COR-L47 (cell line): ENCODE measurements at places on chromosomes 7 and 10.

- DNase-seq: no peak
These were observed 156.1 kb downstream of the WDR11 start for GRCh38 chr10:121007264-121007663.

DNA sequence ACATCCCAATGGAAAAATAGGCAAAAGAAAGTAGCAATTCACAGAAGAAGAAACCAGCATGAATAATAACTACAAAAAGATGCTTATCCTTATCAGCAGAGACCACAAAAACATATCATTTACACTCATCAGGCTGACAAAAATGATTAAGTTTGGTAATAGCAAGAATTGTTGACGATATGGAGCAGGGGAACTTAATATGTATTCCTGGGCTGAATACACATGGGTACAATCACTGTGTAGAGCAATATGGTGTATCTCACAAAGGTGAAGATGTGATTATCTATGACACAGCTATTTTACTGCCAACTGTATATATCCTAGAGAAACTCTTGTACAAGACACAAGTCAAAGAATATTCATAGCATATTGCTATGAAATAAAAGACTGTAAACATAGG, 141.8 kb upstream of the NOBOX start:
- DNase-seq: no peak

GRCh38 chr10:96656839-96657238, 63.5 kb downstream of the PIK3AP1 start:
- DNase-seq: no peak

GRCh38 chr7:44982535-44982923, 3.7 kb upstream of the MYO1G start:
- no peak for DNase-seq

GRCh38 chr7:74033372-74034311, 5.7 kb downstream of the ELN start:
- DNase-seq: peak; percentile 16

- DNase-seq: peak; percentile 81
These were observed 1291.5 kb downstream of the TYW1 start for GRCh38 chr7:68288144-68288593.

DNA sequence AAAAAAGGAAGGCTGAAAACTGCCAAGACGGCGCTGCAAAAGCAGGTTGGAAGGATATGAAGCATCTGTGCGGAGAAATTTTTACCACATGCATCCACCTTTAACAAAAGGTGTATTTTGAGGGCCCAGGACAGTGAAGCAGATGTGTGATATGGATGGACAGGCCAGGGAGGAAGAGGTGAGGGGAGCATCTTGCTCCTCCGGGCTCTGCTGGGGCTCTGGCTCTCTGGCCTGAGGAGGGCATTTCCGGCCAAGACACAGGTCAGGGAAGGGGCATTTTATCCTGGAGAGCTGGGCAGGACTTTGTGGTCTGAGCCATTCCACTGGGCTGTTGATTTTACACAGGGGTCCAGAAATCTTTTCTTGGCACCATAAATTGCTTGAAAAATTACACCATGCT, 175.1 kb downstream of the ZMYND11 start:
- no peak for DNase-seq

- no peak for DNase-seq
These were observed 37.4 kb upstream of the RSU1 start for GRCh38 chr10:16854623-16855022.

- no peak for DNase-seq
These were observed 158.5 kb downstream of the LHFPL3 start for GRCh38 chr7:104486931-104487330.

GRCh38 chr10:23540401-23541030, 101.6 kb downstream of the OTUD1 start:
- no peak for DNase-seq

GRCh38 chr7:49321843-49322242, 397.5 kb downstream of the CDC14C start:
- no peak for DNase-seq

GRCh38 chr7:144255471-144255897, 9.1 kb downstream of the OR2A7 start:
- DNase-seq: no peak

DNA sequence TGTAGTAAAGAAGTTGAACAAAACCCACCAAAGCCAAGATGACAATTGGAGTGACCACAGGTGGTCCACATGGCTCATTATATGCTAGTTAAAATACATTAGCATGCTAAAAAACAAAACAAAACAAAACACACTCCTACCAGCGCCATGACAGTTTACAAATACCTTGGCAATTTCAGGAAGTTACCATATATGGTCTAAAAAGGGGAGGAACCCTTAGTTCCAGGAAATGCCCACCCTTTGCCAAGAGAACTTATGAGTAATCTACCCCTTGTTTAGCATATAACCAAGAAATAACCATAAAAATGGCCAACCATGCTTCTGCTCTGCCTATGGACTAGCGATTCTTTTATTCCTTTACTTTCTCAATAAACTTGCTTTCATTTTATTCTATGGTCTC, 979.1 kb upstream of the POT1 start:
- no peak for DNase-seq

- no peak for DNase-seq
These were observed 36.2 kb downstream of the GOT1 start for GRCh38 chr10:99394256-99394655.

DNA sequence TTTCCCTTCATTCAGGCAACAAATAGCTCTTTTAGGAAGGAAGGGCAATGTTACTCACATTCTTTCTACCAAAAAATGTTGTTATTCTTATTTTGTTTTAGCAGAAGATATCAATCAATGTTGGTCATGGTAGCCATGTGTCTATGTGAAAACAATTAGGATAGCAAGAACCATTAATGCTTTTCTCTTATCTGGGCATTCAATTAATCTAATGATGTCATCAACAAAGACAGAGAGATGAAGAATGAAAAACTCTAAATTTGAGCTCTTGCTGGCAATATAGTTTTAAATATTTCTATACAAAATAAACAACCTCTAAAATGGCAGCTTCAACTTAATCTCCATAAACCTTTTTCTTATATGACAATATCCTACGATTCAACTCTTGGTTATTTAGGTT, 353.7 kb upstream of the ANKRD30A start:
- DNase-seq: no peak

DNA sequence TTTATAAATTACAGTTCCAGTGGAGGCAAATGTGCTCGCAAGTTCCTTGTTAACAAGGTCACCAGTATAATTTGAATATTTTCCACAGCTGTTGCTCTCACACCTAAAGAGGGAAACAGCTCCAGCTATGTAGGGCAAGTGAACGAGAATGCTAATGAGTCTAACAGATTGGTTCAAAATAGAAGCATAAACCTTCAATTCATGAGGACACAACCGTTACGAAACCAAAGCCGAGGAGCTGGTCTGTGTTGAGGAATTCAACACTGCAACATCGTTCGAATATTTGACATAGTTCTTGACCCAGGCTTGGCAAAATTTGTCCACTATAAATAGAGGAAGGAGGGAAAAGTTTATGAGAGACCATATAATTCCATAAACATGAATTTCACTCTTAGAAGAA, 161.3 kb downstream of the KLF6 start:
- DNase-seq: no peak

DNA sequence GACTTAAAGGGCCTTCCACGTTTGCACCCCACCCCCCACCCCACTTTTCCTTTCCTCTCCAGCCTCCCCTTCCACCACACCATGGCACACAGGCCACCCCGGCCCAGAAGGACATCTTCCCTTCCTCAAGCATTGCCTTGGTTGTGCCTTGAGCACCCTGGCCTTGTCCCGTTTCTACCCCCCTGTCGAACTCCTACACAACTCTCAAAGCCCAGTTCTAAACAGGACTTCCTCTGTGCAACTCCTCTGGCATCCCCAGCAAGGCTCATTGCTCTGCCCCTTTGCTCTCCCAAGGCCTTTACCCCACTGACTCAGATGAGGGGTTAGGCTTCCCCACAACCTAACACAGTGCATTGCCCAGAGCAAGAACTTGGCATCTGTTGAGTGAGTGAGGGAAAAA, 136.1 kb downstream of the HERPUD2 start:
- DNase-seq: no peak

- no peak for DNase-seq
These were observed 7.0 kb downstream of the PRF1 start for GRCh38 chr10:70595566-70596016.

DNA sequence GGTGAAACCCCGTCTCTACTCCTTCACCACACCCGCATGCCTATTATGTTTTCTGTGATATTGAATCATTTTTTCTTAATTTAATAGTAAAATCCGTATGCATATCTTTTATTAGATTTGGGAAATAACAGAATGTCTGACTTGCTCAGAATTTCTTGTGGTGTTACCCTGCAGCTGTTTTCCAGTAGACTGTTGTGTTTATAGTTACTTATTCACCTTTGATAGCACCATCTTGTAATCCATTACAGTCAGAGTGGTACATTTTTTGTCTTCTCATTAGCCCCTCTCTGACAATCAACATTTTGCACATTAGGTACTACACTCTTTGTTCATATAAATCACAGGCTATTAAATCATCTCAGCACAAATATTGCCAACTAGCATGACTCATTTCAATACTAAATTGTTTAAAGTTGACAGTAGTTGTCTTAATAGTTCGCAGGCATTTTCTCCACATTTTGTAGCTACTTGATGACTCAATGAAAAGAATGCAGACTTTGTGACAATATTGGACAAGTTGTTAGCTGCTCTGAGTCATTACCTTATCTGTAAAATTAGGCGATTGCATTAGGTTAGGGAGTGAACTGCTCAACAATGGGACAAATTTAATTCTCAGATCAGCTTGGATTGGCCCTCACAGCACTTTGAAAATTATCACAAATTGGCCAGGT, 17.8 kb upstream of the SLC16A12 start:
- no peak for DNase-seq

DNA sequence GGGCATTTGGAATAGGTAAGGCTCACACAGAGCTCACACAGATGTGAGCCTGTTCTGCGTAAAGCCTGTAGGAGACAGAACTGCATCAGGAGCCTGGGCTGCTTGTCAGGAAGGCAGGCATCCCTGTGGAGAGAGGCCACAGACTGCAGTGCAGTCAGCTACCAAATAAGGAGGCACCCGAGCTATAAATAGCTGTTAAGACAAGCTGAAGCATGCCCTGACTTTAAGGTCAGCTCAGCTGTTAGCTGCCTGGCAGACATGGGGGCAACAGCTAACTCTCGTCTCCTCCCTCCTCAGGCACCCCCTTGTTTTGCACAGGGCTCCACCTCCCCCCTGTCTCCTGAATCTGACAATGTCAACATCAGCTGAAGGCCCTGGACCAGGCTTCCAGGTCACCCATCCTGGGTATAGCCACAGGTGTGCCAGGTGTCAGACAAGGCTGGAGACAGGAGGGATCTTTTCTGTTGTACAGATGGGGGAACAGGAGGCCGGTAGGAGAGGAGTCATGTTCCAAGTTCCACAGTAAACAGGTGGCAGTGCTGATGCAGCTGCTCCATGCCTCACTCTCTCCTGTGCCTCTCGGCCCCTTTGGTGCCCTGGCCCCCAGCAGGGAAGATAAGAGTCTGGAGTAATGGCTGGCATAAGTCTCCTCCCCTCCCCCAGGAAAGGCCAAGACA, 27.6 kb upstream of the MKRN1 start:
- peak; percentile 96 for DNase-seq

- no peak for DNase-seq
These were observed 21.9 kb upstream of the VSIR start for GRCh38 chr10:71795248-71795647.

DNA sequence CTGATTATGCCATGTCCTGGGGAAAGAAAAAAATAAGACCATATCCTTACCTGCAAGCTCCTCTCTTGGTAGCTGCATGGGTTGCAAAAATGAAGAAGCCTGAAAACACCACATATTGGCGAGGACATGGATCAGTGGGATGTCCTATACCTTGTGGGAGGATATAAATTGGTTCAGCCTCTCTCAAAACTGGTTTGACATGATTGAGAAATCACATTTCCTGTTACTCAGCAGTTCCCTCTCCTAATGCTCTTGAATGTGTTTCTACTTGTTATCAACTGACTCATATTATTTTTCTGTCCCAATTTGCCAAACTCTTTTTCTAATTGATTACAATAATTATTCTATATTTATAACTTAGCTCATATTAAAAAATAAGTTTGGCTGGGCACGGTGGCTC, 380.2 kb downstream of the EXOC4 start:
- no peak for DNase-seq

DNA sequence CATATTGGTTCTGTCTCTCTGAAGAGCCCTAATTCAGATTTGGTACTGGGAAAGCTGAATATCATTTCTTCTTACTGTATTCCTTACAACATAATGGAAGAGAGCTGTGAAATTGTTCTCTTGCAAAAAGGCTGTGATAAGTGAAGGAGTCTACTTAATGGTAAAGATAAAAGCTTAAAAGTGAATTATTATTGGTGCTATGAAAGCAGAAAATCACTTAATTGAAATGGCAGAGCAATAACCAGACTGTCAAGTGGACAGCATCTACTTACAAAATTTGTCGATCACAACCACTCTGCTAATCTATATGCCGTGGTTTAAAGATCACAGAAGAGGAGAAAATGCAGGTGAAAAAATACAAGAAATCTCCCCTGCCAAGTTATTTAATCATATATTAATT, 264.7 kb upstream of the TEX47 start:
- no peak for DNase-seq

- DNase-seq: no peak
These were observed 12.0 kb upstream of the SVOPL start for GRCh38 chr7:138713191-138713590.

- no peak for DNase-seq
These were observed 31.6 kb downstream of the ASZ1 start for GRCh38 chr7:117395743-117396142.

GRCh38 chr7:25500393-25500921, 272.2 kb upstream of the NPVF start:
- DNase-seq: no peak

DNA sequence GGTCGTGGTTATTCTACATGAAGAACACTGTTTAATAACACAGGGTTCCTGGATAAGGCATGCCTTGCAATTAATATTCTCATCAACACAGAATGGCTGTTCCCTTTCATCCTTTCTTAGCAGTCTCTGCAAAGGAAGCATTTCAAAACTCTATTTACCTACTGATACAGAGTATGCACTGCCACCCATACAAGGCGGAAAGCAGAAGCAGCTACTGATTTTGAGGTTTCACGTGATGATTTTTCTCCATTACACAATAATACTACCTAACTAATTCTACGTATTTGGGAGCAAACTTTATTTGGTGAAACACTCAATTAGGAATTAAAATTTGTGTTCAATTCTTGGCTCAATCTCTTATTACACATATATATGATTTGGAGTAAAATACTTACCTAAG, 43.0 kb upstream of the COL1A2 start:
- DNase-seq: no peak
